ENCODE measurements at places on chromosomes 12 and 14.

DNA sequence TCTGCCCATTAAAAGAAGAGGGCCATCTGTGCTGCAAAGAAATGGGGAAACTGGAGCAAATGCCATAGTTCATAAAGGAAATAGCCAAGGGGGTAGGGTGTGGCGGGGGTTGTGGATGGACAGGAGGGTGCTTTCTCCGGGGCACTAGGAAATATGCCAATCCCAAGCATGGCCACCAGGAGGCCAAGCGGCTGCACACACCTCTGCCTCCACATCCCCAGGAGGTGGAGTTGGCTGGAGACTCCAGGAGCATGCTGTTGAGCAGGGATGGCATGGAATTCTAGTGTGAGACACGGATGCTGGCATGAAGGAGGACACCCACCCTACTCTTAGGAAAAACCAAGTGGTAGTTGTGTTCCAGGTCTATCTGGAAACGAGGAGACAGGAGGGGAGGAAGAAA lies 25.2 kb downstream of the NID2 start:
- DNase-seq, result no peak

- DNase-seq, result no peak
These were observed 121.9 kb downstream of the DNAI7 start for GRCh38 chr12:25072906-25073650.

DNA sequence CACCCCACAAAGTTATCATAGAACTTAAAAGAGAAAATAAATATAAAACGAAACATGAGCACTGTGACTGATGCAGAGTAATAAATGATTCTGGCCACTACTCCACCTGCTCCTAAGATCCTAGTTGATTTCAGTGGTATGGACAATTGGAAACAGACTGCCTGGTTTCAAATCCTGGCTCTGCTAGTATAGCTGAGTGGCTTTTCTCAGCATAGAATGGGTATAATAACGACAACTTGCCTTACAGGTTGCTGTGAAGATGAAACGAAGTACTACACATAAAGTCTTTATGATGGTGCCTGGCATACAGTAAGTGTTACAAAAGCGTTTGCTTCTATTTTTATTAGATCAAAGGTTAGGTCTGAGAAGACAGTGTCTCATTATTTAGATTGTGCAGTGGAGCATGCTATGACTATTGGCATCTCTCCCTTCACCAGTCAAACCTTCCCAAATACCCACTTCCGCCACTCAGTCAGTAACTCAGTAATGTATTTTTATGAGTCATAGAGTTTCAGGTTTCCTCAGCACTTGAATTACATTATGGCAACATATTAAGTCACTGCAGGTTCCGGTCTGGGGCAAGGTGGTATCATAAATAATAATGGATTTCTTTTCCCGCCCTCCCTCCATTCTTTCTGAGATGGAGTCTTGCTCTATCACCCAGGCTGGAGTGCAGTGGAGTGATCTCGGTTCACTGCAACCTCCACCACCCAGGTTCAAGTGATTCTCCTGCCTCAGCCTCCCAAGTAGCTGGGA lies 29.7 kb upstream of the NR2C1 start:
- DNase-seq, result peak; percentile 47

GRCh38 chr14:79419571-79420327 lies 791.6 kb downstream of the DIO2 start:
- no peak for DNase-seq

- no peak for DNase-seq
These were observed 121.7 kb downstream of the PPM1H start for GRCh38 chr12:62813031-62813829.

DNA sequence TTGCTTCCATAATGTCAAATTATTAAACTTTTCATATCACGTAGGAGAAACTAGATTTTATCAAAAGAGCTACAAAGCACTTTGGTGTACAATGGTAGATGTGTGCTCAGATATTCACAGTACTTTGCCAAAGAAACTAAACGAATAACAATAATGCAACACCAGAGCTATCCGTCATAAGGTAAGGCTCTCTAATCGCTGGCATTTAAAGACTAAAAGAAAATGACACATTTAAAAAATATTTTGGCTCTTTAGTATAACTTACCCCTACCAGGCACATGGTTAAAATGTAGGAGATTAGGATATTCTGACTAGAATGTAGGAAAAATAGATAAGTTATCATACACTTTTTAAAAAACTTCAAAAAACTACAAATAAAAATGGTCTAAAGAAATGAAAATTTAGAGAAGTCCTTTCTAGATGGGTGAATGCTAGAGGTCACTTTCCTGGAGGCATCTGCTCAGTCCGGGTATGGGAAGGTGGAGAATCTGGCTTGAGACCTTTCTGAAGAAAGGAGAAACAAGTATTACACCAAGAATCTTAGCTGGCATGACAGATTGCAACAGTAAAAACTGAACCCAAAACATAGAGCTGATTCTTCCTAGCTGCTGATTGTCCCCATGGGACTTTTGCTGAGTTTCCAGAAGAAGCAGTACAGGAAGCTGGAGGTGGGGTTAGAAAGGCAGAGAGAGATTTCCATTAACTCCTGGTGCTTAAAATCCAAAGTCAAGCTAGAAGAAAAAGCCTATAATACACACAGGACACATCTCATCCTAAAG lies 67.9 kb downstream of the FAR2 start:
- DNase-seq, result peak; percentile 25

- no peak for DNase-seq
These were observed 1168.3 kb downstream of the BCL11B start for GRCh38 chr14:98103705-98104104.

DNA sequence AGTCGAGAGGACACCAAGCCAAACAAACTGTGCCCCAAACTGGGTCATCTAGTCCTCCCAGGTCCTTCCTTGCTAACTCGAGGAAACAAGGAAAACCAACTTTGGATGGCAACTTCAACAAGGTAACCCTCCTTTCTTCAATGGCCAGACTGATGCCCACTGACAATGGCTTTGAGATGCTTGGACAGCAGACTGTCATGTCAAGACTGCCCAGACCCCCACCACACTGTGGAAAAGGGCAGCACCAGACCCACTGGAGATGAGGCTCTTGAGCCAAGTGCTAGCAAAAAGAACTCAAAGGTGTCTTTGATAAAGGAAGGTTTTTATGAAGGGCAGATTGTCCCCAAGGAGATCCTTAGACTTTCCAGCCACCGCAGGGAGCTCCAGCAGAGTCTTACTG lies 9.0 kb upstream of the CDH24 start:
- no peak for DNase-seq

GRCh38 chr14:61368781-61369453 lies 47.5 kb downstream of the PRKCH start:
- DNase-seq, result no peak

GRCh38 chr12:92929983-92930382 lies 888 bp upstream of the EEA1 start:
- no peak for DNase-seq

GRCh38 chr14:93318927-93319326 lies 13.9 kb downstream of the BTBD7 start:
- no peak for DNase-seq

DNA sequence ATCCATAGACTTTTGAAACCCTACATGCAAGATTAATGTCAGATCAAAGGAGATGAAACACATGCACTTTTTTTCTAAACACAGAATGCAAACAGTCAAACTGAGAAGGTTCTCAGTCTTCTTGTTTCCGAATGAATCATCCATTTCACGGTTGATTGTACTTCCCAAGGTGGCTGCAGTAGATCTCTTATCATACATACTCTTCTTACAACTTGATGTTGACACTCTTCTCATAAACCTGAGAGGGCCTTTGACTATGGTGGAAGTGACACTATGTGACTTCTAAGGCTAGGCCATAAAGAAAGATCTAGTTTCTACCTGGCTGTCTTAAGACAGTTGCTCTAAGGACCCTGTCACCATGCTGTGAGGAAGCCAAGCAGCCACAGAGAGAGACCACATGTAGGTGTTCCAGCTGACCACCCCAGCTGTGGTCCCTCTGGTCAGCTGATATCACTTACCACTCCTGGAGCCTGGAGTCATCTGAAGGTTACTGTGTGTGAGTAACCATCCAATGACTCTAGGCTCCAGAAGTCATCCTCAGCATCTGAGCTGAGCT lies 67.2 kb upstream of the HMGA2 start:
- DNase-seq, result no peak

- no peak for DNase-seq
These were observed 334.6 kb upstream of the FKBP4 start for GRCh38 chr12:2460051-2460670.

DNA sequence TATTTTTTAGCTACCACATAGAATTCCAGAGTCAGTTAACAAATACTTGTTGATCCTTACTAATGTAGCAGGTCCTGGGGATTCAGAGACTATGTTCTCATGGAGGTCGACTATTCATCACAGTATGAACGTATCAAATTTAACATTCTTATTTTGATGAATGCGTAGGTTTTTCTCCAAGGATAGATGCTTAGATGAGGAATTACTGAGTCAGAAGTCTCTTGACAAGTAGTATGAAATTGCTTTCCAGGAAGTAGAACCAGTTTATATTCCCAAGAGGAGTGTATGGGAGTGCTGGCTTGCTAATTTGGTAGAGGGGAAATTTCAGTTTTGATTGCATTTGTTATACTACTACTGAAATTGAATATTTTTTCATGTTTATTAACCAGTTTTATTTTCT lies 42.8 kb upstream of the CRADD start:
- peak; percentile 11 for DNase-seq

DNA sequence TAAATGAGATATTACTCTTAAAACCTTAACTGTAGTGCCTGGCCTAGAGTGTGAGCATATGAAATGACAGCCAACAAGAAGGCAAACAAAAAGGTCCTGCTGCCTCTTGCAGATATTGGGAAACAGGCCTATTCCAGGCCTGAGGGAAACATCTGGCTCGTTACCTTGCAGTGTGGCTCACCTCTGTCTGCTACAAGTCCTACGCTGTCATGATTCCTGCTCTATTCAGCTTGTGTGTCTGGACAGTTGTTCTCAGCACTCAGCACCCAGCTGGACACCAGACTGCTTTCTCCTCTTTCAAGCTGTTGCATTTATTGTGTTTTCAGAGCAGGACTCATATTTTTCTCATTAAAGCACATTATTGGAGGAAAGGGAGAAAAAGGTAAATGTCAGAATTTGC lies 113.5 kb downstream of the TMTC2 start:
- no peak for DNase-seq

DNA sequence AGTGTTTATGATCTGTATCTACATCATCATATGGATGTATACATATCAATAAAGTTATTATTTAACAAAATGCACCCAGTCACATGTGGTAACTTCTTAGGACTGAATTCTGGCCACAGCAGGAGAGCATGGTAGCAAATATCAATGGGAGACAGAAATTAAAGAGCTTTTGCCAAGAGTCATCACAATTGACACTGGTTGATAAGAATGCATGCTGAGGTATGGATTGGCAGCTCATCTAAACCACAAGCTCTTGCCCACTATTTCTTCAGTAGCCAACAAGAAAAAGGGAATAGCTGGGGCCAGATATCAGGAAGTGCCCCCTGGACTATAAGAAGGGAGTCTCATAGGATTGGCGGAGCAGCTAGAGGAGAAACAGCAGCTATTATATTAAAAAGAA lies 9.4 kb upstream of the PTGR2 start:
- no peak for DNase-seq

DNA sequence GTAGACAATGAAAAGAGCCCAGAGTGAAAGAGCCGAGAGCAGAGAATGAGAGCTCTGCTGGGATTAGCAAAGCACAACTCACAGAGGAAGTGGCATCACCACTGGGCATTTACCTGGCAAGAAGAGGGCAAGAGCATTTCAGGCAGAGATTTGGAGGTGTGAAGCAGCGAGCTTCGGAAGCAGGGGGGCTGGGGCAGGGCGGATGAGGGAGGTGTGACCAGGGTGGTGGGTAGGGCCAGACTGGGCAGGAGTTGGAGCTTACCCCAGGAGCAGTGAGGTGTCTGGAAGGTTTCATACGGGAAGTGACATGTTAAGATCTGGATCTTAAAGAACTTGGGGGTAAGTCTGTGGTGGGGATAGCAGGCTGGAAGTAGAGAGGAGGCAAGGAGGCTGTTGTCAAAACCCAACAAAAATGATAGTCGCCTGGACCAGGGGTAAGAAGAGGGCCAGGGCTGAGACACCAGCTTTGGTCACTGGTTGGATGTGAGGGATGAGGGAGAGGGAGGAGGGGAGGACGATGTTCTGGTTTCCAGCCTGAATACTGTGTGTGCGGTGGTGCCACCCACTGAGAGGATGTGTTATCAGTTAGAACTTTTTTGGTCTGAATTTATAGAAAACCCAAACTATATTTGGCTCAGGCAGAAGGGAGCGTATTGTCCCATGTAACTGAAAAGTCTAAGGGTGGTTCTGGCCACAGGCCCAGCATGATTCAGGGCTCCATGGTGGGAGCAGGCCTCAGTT lies 5.2 kb downstream of the SMIM41 start:
- DNase-seq, result no peak

DNA sequence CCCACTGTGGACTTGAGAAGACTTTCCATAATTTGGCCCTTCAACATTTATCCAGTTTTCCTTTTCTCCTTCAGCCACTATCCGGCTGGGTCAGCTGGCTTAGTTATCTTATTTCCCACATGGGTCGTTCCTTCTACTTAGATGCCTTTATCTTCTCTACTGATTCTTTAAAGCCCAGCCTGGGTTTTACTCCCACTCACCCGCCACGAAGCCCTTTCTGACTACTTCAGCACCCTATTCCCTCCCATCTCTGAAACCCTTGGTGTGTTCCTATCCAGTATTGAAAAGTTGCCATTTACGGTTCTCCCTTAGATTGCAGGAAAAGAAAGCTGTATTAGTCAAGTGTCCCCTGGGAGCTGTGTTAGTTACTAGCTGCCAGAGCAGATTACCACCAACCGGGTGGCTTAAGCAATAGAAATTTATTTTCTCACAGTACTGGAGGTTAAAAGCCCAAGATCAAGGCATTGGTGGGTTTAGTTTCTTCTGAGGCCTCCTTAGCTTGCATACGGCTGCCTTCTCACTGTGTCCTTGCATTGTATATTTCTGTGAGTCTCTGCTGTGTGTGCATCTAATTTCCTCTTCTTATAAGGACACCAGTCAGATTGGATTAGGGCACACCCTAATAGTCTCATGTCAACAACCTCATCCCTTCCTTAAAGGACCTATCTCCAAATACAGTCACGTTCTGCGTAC lies 105.5 kb downstream of the GPATCH2L start:
- DNase-seq, result no peak

DNA sequence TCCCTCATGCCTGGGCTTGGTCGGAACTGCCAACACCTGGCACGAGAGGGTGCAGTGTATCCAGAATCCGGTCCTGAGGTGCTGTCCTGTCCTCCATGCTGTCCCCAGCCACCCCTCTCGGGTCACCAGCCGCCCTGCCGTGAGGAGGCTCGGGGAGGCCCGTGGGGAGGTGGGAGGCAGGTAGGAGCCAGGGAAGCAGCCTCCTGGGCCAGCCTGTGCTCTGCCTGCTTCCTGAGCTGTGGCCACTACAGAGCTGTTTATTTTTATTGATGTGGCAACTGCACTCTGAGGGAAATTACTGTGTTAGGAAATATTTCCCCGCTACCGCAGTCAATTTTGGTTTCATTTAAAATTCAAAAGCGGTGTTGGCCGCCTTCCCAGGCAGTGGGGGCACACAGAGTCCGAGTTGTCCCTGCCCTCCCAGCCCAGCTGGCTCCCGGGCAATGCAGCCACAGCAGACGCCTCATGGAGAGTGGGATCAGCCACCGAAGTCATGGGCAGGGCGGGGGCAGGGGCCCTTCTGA lies 18.3 kb downstream of the NOC4L start:
- no peak for DNase-seq

GRCh38 chr12:45354399-45354798 lies 138.5 kb downstream of the ANO6 start:
- DNase-seq, result no peak

GRCh38 chr14:100523843-100524169 lies 63.4 kb downstream of the BEGAIN start:
- no peak for DNase-seq

GRCh38 chr14:98297567-98297966 lies 974.4 kb downstream of the BCL11B start:
- no peak for DNase-seq

GRCh38 chr14:54935958-54936357 lies 33.3 kb upstream of the GCH1 start:
- no peak for DNase-seq
